ENCODE measurements at places on chromosomes 16 and 17.

GRCh38 chr16:66569131-66569530 lies 2.9 kb downstream of the CMTM1 start:
- no peak for DNase-seq

DNA sequence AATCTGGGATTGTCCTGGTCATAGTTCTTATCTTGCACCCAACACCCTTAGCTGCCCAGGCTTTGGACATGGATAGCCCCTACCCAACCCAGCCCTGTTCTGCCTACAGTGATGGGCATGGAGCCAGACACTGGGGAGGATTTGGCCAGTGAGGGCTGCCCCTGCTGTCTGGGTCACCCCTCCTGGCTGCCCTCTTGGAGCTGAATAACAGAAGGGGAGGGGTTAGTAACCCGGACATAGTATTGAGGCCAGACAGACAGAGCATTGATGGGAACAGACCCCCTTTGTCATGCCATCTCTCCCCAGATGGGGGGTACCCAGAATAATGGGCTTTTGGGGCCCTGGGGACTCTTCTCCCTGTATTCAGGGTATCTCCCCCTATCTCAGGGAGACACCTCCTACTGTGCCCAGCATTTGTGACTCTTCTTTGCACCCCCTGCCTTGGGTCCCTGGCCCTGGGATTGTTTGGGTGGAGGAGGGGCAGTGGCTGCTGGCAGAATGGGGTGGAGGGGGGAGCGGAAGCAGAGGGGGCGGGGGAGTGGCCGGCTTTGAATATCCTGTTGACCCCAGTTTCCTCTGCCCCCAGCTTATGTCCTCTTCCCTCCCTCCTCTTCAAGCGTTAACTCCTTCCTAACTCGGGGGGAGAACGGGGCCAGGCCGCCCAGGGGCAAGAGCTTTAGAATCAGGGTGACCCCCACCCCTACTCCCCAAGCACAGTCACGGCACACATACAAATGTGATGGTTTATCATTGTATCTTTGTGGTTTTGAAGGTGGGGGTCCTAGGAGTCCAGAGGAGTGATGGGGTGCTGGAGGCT lies 17.0 kb downstream of the GJD3 start:
- no peak for DNase-seq

- no peak for DNase-seq
Observed at GRCh38 chr16:70476272-70477020, 22.1 kb downstream of the FCSK start.

- DNase-seq, result no peak
Observed at GRCh38 chr17:1607971-1608320, 20.7 kb downstream of the SLC43A2 start.

DNA sequence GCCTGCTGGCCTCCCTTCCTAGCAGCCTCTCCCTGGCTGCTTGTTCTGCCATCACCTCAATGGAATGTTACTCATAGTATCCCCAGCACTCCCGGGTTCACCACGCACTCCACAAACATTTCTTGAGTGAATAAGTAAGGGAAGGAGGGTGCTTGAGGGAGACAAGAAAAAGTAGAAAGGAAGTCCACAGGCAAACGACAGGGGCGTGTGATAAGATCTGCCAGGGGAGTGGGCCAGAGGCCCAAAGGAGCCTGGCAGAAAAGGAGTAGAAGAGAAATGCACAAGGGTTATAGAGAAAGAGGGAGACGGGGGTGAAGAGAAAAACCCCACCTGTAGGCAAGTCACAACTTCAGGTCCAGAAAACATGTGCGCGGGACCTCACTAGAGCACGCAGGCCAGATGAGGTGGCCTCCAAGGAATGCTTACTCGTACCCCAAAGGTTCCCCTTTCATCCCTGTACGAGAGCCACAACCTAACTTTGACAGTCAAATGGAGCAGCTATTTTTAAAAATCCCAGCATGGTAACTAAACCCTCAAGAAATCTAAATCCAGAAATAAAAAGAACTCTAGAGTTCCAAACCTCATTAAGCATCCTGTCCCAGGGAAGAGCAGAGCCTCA lies 6.6 kb downstream of the ZDHHC7 start:
- DNase-seq, result no peak

GRCh38 chr16:50169555-50170096 lies 16.5 kb downstream of the TENT4B start:
- peak; percentile 52 for DNase-seq

DNA sequence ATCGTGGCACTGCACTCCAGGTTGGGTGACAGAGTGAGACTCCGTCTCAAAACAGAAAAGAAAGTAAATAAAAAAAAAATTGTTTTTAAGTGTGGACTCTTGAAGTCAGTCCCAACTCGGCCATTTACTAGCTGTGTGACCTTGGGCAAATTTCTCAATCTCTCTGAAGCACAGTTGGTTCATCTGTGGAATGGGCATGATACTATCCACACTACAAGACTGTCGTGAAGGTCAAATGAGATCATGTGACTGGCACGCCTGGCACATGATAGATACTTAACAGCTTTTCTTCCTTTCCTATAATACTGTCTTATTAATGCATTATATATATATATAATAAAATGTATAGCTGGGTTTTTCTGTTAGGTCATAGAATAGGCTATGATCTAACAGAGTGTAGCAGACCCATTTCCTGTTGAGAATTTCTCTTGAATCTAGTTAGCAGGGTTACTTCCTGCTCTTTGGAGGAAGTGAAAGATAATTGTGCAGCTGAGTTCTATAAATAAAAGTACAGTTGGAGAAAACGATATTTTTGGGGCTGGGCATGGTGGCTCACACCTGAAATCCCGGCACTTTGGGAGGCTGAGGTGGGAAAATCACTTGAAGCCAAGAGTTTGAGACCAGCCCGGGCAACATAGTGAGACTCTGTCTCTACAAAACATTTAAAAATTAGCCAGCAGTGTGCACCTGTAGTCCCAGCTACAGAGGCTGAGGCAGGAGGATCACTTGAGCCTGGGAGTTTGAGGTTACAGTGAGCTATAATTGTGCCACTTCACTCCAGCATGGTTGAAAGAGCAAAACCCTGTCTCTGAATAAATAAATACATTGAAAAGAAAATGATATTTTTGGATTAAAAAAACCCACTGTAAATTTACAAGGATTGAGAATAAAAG lies 7.3 kb downstream of the MILR1 start:
- DNase-seq, result peak; percentile 70

DNA sequence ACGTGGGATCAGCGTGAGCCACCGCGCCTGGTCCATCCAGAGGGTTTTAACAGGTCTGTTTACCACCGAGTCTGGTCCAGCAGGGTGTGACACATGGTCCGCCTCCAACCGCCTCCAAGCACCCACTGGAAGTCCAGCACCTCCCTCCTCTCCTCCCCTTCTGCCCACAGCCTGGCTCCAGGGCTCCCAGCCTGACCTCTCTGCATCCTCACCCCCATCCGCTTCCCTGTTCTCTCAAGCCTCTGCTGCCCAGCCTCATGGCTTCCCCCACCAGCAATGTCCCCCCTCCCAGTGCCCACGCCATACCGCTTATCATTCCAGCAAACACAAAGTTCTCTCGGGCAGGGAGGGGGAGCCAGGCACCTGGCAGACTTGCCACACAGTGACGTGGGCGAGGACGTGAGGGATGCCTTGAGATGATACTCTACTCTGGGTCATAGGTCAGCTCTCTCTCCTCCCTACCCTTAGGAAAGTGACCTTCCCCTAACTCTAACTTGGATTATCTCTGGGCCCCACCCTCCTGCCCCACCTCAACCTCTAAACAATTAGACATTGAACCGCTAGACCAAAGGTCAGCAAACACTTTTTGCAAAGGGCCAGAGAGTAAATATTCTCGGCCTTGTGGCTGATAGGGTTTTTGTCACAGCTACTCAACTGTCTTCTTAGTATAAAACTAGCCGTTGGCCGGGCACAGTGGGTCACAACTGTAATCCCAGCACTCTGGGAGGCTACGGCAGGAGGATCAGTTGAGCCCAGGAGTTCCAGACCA lies 23.1 kb downstream of the CDC42EP4 start:
- DNase-seq, result no peak

GRCh38 chr17:15479703-15480102 lies 12.3 kb upstream of the CDRT4 start:
- DNase-seq, result no peak

DNA sequence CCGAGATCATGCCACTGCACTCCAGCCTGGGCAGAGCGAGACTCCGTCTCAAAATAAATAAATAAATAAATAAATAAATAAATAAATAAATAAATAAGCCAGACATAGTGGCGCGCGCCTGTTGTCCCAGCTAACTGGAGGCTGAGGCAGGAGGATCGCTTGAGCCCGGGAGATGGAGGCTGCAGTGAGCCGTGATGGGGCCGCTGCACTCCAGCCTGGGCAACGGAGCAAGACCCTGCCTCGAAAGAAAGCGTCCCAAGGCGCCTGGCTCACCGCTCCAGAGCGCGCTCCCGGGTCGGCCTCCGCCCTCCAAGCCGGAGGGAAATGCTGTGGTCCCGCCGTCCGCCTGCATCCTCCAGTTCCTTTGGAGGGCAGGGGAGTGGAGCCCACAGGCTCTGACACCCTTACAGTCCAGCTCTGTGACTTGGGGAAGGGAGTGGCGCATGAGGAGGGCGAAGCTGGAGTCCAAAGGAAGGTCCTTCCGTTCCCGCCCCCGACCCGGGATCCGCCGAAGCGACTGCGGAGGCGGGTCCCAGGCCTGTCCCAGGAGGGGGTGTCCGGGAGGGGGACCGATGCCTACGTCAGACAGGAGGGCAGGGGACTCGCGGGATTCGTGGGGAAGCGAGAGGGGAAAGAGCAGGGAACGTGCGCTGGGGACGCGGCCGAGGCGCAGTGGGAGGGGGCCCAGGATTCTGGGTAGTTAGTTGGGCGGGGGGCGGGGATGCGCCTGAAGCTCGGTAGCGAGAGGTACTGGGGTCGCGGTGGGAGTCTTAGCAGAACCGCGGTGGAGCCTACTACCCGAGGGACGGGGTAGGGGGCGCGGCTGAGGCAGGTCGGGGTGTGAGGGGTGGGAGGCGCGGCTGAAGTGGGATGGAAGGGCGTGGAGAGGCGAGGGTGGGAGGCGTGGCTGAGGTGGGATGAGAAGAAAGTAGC lies 8.4 kb upstream of the TRPV2 start:
- no peak for DNase-seq

DNA sequence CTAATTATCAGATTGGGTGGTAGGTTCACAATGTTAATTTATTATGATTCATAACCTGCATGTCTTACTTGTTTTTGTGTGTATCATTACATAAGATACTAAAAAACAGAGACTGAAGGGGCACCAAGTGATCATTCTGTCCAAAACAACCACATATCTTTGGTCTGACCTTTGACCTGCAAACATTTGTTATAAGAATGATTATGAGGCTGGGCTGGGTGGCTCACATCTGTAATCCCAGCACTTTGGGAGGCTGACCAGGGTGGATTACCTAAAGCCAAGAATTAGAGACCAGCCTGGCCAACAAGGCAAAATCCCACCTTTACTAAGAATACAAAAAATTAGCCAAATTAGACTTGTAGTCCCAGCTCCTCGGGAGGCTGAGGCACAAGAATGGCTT lies 116.4 kb downstream of the SPAG9 start:
- DNase-seq, result no peak

- no peak for DNase-seq
Observed at GRCh38 chr17:49165143-49165542, 32.6 kb downstream of the B4GALNT2 start.

GRCh38 chr16:3983081-3983520 lies 102.6 kb upstream of the CREBBP start:
- DNase-seq, result peak; percentile 34

- no peak for DNase-seq
Observed at GRCh38 chr16:2256531-2257140, 5.2 kb upstream of the ECI1 start.

GRCh38 chr17:73091770-73092522 lies 542 bp downstream of the SLC39A11 start:
- DNase-seq, result peak; percentile 51

DNA sequence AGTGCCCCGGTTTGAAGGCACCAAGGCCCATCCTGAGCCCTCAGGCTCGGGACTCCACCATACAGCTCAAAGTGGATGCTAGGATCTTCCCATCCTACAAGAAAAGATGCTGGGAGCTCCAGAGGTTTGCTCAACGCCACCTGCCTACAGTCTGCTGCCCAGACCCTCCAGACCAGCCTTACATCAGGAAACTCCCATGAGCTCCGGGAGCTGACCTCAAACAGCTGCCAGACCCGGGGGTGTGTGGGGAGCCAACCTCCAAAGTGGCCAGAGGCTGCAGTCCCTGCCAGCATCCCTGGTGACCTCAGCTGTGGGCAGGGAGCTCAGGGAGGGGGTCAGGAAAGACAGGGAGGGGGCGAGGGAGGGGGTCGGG lies 43.8 kb downstream of the C16orf82 start:
- no peak for DNase-seq

DNA sequence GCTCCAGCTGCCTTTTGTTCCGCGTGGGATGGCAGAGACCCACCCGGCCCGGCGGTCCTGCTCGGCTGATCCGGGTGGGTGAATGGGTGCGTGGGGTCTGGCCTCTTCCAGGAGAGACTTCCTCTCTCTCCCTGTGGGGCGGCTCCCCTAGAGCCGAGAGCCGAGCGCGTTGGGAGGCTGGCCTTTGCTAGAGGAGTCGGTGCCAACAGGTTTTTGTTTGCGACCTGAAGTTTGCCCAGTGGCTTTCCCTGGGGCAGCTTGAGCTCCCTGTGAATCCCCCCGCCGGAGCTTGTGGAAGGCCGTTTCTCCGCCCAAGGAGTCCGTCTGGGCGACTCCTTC lies 970 bp downstream of the EPN2 start:
- peak; percentile 9 for DNase-seq

GRCh38 chr17:47719411-47720152 lies 13.5 kb upstream of the TBX21 start:
- DNase-seq, result peak; percentile 60

DNA sequence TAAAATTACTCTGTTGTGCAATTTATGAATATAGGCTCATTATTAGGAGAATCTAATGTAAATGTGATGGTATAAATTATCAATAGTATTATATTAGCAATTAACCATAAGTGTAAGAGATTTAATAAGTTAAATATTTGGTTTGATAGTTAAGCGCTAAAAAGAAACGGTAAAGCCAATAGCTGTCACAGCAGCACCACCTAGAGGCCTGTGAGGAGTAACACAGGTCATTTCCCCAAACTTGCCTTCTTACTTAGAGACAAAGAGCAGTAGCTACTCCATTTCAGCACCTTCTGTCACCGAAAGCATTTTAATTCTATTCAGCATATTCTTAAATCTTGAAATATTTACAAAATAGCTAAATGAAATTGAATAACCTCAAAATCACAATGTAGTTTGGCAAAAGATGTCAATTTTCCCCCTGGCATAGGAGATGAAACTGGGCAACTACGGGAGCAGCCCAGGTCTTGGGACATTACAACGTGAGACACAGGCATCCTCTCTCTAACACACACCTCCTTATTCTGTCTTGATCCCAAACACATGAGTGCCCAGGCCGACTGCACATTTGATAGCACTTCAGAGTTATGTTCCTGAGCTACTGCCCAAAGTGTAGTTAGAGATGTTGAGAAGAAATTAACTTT lies 14.3 kb upstream of the DYNLRB2 start:
- DNase-seq, result peak; percentile 53

- no peak for DNase-seq
Observed at GRCh38 chr16:87374313-87374712, 9.3 kb downstream of the FBXO31 start.

GRCh38 chr17:46975287-46975686 lies 3.8 kb downstream of the RPRML start:
- no peak for DNase-seq

GRCh38 chr17:74244548-74244947 lies 29.5 kb upstream of the DNAI2 start:
- DNase-seq, result no peak
